ENCODE measurements at places on chromosomes 12 and 14.

DNA sequence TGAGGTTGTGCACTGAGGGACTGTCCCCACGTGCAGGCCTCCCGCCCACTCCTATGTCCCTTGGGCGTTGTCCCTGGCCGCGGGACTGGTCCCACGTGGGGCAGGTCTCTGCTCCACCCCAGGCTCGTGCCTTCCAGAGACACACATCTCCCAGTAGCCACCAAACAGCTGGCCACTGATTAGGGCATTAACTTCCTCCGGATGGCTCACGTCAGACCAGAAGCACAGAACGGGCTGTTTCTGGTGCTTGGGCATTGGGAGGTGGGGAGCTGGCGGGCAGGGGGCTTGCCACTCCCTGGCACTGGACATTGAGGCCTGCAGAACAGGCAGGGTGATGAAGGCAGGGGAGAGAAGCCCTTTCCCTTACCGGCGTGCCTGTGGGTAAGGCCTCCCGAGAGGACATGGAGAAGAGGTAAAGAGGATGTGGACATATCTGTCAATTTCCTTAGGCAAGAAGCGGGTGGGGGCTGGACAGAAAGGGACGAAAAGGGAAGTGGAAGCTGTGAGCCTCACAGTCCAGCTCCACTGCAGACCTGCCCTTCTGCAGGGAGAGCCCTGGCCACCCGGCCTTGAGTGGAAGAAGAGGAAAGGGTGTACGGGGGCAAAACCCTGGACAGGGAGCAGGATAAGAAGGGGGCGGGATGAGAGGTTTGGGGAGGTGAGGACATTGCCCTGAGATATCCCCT is 101.2 kb downstream of the NINJ2 start:
- DNase-seq, result no peak

GRCh38 chr14:48274826-48275225 is 599.4 kb upstream of the MDGA2 start:
- no peak for DNase-seq

DNA sequence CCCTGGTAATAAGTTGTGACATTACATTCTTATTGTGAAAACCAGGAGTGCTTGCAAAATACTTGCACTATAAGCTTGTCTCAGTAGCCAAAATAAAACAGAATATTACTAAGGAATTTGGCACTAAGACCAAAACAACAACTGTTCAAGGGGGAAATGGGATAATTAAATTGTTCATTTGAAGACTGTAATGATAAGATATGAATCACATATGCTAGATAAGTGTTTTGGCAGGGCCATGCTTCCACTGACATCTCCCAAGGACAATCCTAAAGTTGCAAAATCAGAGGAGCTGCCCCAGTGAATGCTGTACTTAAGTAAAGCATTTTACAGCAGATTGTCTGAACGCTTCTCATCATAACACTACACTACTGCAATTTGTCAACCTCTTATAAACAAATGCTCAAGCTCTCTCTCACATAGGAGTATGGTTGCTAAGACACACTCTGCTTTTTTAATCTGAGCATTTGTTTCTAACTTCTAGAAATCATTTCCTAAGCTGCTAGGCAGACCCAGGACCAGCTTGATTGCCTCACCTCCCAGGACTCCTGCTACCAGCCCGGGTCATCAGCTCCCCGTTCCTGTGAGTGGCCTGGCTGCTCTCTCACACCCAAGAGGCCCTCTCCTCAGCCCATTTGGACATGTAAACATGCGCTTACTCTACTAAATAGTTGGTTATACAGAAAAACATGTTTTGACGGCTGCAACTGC is 191.5 kb downstream of the PAX9 start:
- no peak for DNase-seq

- no peak for DNase-seq
Measured at GRCh38 chr14:46377305-46377704, 274.3 kb downstream of the RPL10L start.

- DNase-seq, result no peak
Measured at GRCh38 chr12:92539110-92539749, 163.6 kb upstream of the PLEKHG7 start.

GRCh38 chr12:25775968-25776367 is 182.5 kb upstream of the RASSF8 start:
- no peak for DNase-seq

Data from activated CD4-positive, alpha-beta T cell treated with anti-CD3 and anti-CD28 coated beads, Interleukin-2, amount 50 U/mL, for 48 hours (primary cell).